Stimulated activated CD4-positive, alpha-beta T cell treated with anti-CD3 and anti-CD28 coated beads, Interleukin-4, amount 100 ng/mL, for 1 hour (primary cell): ENCODE measurements at places on chromosomes 3 and 15.

DNA sequence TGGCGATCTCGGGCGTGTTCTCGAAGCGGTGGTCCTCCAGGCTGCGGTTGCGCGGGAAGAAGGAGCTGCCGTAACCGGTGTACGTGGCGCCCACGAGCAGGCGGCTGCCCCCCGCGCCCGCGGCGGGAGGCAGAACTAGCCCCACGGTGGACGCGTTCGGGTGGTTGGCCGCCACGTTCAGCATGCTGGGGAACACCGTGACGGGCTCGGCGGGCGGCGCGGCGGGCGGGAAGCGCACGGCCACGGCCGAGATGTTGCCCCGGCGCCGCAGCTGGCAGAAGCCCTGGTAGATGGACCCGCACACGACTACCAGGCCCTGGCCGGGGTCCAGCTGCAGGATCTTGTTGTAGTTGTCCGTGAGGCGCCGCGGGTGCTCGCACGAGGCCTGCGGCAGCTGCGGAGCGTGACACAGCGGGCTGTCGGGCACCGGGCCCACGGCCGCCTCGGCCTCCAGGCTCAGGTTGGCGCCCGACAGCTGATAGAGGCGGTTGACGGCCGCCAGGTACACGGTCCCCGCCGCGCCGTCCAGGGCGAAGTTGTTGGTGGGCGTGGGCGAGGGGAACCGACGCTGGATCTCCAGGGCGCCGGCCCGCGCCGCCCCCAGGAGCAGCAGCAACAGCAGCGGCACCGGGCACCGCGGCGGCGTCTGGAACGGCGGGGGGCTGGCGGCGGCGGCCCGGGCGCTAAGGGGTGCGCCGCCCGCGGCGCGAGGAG, 397 bp downstream of the PLXND1 start:
- DNase-seq: peak; percentile 21

DNA sequence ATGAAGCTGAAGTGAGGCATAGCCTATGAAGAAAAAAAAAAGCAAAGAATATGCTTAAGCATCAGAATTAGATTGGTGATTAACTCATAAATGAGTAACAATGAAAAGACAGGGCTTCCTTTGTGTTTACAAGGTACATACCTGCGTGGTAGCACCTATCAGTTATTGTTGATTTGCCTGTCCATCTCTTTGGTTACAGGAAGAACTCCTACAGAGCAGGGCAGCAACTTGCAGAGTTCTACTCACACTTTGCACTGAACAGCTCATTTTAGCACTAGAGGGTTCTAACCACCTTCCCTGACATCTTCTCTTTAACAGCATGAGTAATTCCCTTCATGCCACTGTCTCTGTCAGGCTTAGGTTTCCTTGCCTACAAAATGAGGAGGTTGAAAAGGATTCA, 166.0 kb downstream of the DPH6 start:
- DNase-seq: no peak

DNA sequence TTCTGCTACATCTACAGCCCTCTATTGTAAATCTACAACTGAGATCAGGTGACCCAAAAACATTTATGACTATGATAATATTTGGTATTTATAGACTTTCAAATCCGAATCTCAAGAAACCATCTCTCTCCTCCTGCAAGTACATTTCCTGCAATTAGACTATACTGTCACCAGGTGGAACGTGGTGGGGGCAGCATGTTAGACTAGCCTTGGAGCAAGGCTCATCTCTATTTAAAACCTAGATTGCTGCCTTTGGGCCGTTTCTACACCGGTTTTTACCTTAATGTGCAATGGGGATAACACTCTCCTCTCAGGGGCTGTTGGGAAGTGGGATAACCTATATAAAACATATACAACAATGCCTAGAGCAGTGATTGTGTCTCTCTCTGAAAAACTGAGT, 3.8 kb upstream of the KATNBL1 start:
- no peak for DNase-seq

DNA sequence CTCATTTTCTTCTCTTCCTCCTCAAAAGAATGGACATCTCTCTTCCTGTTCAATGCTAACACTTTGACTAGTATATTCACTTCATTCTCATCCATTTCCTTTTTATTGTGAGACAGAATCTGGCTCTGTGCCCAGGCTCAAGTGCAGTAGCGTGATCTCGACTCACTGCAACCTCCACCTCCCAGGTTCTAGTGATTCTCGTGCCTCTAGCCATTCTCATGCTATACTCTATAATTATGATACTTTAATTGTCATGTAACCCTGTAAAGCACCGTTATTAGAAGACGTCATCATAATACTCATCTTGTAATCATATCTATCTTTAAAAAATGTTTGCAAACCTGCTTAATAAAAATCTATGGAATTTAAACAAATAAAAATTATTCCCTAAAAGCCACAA, 107.0 kb downstream of the SHOX2 start:
- DNase-seq: no peak

DNA sequence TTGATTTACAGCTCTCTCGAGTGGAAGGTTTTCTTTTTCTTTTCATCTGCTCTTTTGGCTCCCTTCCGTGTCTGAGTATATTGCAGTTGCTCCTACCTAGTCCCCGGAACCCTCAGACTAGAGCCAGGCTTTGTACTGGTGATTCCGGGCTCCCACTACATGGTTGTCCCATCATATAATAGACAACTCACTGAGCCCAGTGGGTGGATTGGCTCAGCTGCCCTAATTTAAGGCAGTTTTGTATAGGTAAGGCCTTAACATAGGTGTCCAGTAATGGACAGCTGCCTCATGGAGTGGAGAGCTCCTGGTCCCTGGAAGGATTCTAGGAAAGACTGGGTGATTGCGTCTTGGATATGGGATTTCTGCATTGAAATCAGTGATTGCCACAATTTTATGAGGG, 58.0 kb downstream of the KY start:
- DNase-seq: no peak

DNA sequence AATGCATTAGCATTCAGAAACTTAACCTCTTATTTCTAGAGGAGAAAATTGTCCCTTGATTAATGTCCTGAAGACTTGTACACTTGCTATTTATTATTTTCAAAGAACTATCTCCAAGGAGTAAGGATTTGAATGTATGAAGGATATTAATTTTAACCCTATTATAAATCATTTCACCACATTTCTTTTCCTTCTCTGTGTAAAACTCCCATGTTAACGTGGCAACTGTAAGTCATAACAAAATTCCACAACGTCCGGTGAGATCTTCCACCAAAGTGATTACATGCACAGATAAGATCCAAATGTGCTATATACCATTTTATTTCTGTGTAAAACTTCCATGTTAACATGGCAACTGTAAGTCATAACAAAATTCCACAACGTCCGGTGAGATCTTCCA, 229.1 kb upstream of the ARHGEF26 start:
- DNase-seq: no peak

DNA sequence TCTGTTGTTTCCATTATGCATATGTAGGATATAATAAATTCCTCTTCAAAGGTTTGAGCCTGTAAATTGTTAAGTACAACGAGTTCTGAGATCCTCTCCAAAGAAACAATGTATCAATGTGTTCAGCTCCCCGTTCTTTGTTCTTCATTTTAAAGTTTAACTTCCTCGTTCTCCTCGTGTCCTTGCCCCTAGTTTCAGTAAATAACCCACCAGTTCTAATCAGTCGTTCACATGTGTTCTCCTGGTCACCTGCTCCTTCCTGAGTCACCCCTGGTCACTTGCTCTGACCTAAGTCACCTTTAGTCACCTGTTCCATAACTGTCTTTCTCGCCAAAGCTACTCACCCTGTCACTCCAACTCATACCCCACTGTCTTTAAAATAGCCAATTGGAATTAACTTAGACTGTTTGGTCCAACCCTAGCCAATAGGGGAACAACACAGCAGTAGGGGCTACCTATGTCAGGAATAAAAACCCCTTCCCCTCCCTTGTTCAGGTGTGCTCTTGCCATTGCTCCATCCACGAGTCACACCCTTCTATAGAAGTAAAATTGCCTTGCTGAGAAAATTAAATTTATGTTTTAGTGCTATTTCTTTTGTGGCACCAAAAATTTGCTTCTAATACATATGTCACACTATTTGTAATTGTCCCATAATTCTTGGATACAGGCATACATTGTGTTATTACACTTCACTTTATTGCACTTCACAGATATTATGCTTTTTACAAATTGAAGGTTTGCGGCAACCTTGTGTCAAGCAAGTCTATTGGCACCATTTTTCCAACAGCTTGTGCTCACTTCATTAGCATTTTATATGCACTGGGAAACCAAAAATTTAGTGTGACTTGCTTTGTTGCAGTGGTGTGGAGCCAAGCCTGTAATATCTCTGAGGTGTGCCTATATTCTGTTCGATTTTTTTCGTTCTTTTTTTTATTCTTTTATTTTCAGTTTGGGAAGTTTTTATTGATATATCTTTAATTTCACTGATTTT, 15.3 kb upstream of the MCF2L2 start:
- no peak for DNase-seq

- DNase-seq: no peak
These were observed 23.5 kb upstream of the PAQR5 start for GRCh38 chr15:69275074-69275670.

GRCh38 chr3:141278196-141279076, 46.8 kb downstream of the PXYLP1 start:
- no peak for DNase-seq

DNA sequence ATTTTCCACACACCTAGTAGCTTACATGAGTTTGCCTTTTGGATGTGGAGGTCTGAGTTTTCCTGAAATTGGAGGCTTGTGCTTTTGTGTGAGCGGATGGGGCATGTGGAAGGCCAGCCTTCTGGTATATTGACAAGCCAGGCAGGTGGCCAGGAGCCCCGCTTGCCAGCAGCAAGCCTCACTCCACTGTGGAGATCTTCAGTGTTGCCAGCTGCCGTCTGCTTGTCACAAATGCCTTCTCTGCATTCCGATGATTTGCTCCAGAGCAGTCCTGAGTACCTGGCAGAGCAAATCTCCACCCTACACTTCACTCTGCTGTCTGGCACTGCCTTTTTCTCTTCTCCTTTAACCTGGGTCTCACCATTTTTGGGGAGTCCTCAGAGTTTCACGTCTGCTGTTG, 29.1 kb upstream of the CHST2 start:
- no peak for DNase-seq

DNA sequence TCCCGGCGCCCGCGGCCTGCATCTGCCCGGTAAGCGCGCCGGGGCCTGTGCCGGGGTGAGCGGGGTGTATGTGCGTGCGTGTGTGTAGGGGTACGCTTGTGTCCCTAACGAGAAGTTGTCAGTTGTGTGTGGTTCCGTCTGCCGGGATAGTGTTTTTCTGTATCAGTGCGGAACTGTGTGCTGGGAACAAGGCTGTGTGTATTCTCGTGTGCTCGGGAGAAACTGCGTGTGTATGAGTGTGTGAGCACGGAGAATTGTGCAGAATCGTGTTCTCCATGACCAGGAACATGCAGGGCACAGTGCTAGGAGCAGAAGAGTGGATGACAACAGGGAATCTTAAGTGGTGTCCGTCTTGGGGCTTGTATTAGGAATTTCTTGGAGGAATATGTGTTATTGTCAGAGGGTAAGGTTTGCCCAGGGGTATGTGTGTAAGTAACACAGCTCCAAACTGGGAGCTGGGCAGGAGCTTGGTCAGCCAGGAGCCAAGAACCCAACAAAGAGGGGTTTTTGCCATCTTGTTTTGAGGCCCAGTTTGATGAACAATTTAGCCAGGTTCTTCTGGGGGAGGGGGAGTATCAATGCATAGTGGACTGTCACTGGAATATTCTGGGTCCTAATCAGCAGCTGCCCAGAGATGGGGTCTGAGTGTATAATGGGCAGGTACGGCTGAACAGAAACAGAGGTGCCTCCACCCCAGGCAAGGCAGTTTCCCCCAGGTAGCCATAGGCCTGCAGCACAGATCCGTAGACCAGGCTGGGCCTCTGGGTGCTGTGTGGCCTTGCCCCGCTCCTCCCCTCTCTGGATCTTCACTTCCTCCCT, 2.1 kb downstream of the ISL2 start:
- DNase-seq: no peak

- no peak for DNase-seq
These were observed 161.9 kb downstream of the UBE2E2 start for GRCh38 chr3:23365066-23365465.

DNA sequence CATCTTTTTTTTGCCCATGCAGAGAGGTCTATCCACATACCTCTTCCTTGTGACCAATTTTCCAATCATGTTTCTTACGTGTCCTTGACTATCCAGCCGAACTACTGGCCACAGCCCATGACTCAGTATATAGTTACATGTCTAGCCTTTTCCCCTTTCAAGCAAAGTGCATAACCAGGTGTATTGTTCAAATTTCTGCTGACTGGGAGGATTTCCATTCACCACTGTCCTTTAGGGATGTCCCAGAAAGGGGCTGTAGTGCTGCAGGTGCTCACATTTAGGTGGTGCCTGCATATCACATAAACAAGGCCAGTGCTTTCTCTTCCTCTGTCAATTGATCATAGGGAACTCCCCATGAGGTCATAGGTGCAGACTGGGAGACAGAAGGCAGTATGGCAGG, 69.4 kb upstream of the ALDH1A3 start:
- DNase-seq: no peak

GRCh38 chr15:72948662-72949061, 103.6 kb upstream of the NEO1 start:
- DNase-seq: no peak

DNA sequence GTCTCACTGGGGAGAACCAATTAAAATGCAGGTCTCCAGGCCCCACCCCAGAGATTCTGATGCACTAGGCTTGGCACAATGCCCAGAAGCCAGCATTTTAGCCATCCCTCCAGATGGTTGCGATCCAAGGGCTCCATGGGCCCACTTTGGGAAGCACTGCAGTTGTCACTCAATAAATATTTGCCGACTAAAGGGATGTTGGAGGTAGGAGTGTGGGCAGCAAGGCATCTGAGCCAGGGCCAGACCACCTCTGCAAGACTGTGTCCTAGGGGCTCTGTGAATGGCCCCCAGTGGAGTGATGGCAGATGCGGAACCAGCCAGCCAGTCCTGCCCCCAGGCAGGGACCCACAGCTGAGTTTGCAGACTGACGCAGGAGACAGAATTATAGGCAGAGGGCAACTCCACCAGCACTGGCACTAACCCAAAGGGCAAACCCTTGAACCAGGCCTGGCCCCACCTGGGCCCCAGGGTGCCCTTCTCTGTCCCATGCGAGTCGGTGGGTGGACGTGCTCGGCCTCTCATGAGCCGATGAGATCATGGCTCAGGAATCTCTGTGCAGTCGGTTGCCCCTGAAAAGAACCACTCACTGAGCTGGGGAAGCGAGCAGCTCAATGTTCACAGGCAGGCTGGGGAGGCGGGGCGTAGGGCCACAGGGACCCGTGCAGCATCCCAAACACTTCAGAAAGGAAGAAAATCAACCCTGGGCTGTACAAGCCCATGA, 49.7 kb downstream of the SEMA5B start:
- no peak for DNase-seq
